NCI-H524 (cell line): ENCODE measurements at places on chromosomes 16 and 17.

DNA sequence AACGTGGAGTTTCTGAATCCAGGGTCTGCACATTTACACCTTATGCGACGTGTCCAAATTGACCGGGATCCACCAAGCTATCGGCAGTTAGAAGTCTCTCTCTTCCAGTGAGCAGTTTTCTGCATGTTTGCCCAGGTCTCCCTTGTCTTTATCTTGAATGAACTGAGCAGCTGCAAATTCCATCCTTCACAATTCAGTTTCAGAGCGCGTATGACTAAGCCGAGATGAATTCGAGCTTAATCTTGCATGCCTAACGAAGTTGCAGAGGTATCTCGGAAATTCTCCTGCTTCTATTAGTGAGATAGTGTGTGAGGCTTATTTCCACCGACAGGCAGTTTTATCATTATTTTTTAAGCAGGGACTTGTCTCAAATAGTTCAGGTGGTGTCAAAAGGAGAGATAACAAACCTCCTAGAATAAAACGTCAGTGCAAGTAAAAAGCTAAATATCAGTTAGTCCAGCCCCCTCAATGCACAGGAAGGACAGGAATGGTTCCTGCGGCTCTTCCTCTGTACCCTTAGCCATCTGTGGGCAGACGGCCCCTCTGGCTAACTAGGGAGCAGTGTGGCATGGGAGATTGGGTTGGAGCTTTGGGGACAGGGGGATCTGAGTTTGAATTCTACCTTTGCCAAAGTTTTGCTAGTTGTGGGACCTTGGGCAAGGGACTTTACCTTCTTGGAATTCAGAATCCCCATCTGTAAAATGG is 93.0 kb upstream of the GPR139 start:
- no peak for DNase-seq

DNA sequence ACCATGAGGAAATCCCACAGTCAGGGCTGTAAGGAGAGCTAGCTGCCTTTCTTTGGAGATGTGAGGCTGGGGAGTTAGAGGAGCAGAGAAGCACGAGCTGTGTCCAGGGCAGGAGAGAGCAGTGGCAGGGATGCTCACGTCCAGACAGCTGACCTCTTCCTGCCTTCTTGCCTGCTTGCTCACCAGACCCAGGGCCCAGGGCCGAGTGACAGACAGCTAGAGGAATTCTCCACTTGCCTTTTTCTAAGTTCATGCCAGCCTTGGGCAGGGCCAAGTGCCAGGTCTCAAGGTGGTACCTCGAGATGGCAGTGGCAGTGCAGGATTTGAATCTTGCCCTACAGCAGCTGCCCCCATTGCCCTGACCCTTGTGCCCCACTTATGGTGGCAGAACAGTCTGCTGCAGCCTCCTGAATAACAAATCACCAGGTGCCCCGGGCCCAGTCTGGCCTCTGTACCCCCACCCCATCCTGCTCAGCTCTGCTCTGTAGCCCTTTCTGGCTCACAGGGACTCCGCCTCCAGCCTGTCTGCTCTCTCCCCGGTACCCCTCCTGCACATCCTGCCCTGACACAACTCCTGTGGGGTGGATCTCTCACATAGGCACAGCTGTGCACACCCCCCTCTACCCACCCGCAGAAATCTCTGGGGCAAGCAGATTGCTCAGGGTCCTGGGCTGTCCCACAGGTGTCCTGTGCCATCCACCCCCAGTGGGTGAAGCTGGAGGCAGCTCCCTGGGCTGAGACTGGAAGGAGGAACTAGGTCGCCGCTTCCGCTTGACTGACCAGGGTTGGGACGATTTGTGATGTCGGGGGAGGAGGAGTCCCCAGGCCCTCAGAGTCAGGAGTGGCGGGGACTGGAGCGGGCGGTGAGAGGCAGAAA is 25.9 kb downstream of the GRIN2C start:
- DNase-seq = no peak

GRCh38 chr16:2515180-2515851 is 1.6 kb downstream of the ATP6V0C start:
- no peak for DNase-seq

DNA sequence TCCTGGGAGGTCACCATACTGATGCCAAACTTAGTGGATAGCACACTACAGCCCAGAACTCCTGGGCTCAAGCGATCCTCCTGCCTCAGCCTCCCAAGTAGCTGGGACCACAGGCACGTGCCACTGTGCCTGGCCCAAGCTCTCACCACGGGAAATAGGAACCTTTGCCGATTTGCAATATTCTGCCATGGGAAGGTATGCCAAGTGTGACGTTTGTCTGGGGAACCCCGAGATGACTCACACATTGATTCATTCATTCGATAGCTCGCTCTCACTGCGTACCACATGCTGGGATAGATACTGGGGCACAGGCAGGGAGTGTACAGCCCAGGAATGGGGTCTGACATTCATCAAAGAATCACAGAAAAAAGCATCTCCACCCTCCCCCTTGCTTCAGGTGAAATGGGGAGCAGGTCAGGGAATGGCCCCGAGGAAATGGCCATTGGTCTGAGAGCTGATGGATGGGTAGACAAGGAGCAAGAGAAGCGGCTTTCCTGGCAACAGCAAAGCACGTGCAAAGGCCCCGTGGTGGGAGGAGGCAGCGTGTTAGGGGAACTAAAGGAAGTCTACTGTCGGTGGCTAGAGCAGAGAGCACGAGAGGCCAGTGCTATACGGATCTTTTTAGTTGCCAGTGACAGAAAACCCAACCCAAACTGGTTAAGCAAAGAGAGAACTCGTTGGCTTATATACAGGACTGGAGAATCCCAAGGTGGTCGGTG is 44.1 kb downstream of the DNAH17 start:
- DNase-seq = no peak

DNA sequence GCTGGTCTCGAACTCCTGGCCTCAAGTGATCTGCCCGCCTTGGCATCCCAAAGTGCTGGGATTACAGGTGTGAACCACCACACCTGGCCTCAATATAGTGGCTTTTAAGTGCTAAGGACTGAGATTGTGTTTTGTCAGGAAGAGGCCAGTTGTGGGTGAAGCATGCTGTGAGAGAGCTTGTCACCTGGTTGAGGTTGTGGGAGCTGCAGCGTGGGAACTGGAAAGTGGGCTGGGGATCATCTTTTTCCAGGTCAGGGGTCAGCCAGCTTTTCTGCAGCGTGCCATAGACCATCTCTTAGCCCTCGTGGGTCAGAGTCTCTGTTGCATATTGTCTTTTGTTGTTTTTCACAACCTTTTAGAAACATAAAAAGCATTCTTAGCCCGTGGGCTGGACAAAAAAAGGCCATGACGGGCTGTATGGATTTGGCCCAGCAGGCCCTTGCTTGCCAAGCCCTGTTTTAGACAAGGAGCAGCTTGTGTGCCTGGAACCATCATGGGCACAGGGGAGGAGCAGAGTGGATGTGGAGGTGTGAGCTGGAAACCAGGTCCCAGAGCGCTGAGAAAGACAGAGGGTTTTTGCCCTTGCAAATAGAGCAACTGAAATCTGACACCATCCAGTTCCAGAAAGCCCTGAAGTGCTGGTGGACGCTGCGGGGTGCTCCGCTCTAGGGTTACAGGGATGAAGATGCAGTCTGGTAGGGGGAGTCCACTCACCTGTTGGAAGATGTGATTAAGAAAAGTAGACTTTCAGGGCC is 5.5 kb downstream of the BIRC5 start:
- peak; percentile 52 for DNase-seq

- no peak for DNase-seq
Observed at GRCh38 chr16:12833926-12834325, 30.2 kb upstream of the CPPED1 start.

DNA sequence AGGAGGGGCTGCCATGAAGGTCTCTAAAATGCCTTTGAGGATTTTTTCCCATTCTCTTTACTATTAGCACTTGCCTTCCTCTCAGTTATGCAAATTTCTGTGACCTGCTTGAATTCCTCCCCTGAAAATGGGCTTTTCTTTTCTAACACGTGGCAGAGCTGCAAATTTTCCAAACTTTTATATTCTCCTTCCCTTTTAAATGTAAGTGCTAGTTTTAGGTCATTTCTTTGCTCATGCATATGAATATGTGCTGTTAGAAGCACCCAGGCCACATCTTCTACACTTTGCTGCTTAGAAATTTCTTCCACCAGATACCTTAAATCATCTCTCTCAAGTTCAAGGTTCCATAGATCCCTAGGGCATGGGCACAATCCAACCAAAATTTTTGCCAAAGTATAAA is 11.8 kb downstream of the CLEC10A start:
- no peak for DNase-seq

GRCh38 chr17:17075125-17075781 is 33.0 kb downstream of the MPRIP start:
- DNase-seq = no peak

DNA sequence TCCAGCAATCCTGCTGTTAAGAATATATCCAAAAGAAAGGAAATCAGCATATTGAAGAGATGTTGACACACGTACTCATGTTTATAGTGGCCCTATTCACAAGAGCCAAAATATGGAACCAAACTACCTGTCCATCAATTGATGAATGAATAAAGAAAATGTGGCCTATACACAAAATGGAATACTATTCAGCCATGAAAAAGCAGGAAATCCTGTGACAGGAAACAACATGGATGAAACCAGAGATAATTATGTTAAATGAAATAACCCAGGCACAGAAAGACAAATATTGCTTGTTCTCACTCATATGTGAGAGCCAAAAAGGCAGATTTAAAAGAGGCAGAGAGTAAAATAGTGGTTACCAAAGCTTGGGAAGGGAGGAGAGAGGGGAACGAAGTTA is 127.1 kb downstream of the KCNJ2 start:
- DNase-seq = no peak

DNA sequence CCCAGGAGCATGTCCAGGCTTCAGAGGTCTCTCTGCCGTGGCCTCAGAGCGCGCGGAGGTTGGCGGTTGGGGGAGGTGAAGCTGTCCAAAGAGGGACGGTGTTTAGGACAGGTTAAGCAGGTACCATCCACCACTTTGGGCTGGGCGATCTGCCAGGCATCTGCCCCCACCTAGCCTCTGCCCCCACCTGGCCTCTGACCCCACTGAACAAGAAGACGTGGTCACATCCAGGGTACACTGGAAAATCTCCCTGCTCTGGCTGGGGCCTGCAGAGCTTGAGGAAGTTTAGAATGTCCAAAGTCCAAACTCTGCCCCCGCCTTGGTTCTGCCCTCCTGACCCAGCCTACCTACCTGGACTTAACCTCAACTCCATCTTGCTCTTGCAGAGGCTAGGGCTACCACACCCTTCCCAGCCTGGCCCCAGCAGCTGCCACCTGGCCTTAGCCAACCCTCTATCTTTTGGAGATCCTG is 1.6 kb downstream of the ITGA3 start:
- DNase-seq = no peak

GRCh38 chr17:5499476-5500231 is 13.3 kb downstream of the MIS12 start:
- no peak for DNase-seq

GRCh38 chr17:8746501-8747236 is 2.0 kb upstream of the CCDC42 start:
- no peak for DNase-seq

DNA sequence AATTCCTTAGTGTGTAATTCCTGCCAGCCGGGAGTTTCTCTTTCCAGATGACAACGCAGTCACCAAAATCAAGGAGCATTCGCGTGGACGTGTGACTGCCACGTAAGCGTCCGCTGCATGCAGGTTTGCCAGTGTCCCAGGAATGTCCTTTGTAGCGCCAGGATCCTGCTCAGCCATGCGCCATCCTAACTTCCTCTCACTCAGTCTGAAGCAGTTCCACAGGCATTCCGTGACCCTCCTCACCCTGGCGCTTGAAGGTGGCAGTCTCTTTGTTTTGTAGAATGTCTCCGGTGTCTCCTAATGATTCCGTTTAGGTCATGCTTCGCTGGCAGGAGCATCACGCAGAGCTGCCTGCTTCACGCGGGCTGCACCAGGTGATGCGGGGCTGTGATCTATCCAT is 88.6 kb downstream of the RPTOR start:
- DNase-seq = no peak

GRCh38 chr17:75834279-75834920 is 9.8 kb downstream of the UNC13D start:
- no peak for DNase-seq

DNA sequence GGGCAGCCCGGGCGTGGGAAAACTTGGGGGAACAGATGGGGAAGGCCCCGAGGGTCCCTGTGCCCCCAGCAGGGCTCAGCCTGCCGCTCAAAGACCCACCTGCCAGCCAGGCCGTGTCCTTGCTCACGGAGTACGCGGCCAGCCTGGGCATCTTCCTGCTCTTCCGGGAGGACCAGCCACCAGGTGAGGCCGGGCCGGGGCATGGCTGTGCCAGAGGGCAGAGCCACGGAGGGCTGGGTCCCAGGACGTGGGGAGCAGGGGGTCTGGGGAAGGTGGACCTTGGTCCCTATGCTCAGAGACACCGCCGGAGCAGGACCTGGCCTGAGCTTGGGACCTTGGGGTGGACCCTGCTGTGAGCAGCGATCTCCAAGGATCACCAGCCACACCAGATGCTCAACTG is 509 bp downstream of the ADAD2 start:
- DNase-seq = no peak

DNA sequence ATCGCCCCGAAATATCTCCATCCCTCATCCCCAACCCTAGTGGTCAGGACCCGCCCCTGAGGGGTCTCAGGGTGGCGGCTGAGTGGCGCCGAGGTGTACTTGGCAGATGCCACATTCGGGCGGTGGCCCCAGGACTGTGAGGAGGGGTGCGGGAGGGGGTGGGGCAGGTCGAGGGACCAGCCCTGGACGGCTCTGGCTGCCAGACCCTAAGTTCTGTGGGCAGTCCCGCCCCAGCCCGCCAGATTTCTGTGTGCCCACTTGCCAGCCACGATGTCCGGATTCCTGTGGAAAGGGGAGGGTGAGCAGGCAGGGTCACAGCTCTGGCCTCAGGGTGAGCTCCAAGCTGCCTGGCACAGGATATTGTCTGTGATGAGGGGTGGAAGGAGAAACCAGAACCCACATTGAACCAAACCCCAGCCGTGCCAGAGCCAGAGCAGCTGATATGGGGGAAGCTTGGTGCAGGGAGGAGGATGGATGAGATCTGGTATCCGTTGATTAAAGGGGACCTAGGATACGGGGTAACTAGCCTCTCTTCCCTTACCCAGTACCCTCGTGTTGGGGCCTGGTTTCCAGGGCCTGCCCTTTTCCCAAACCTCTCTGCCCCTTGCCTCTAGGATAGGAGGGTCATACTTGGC is 1.1 kb upstream of the CHAD start:
- DNase-seq = no peak

GRCh38 chr16:85916141-85916890 is 17.4 kb downstream of the IRF8 start:
- DNase-seq = no peak

- DNase-seq = no peak
Observed at GRCh38 chr17:57749701-57750100, 4.6 kb upstream of the CCDC182 start.

DNA sequence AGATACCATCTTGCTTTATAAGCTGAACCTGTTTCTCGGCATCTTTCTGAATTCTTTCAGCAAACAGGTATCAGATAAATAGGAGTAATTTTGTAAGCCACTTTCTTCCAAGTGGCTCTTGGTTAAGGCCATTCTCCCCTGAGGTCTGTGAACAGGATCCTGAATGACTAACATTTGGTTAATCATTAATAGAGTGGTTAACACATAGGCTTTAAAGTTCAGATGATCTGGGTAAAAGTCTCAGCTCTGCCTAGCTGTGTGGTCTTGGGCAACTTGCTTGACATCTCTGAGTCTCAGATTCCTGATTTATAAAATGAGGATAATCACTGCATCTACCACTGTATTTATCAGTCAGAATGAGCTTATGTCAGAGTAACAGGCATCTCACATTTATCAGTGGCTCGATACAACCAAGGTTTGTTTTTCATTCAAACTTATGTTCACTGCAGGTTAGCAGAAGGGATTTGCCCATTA is 44.4 kb upstream of the ANKFN1 start:
- no peak for DNase-seq
